ENCODE measurements at places on chromosomes 5 and 9.

- DNase-seq, result no peak
Measured at GRCh38 chr5:166102947-166103346, 2188.5 kb upstream of the WWC1 start.

GRCh38 chr5:15170173-15170572 lies 298.6 kb upstream of the ANKH start:
- no peak for DNase-seq

GRCh38 chr9:8282535-8282934 lies 483.0 kb upstream of the DMAC1 start:
- no peak for DNase-seq

- peak; percentile 74 for DNase-seq
Measured at GRCh38 chr9:136847826-136848392, 1.3 kb upstream of the PHPT1 start.

- DNase-seq, result peak; percentile 10
Measured at GRCh38 chr9:75087289-75087823, 599 bp downstream of the NMRK1 start.

Data from stimulated activated CD4-positive, alpha-beta T cell treated with anti-CD3 and anti-CD28 coated beads, Interleukin-12 subunit alpha, Interleukin-12 subunit beta, amount 100 ng/mL, for 4 hours (primary cell).